ENCODE measurements at places on chromosomes 1 and 21. TPM values are rescaled to one million over a fixed set of nuclear protein-coding genes. Genes with fewer than 3 reads are reported as not detected.
A peak's percentile ranks its signal among the peaks of the same experiment; 100 is the strongest.

DNA sequence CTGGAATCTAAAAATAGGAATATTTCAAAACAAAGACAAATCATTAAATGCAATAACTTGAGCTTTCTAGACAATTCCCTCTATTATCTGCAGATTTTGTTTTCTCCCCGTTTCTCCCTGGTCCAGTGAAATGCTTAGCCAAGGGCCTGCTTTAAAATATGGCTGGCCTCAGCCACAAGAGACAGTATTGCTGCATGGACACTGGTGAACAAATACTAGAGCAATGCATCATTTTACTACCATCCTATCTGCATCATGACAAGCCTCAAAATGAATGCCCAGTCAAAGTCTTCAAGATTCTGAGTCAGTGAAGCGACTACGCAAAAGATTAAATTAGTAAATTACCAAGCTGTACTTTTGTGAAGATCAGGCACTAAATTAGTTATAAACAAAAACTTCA, 80.5 kb downstream of the ENAH start:
- no peaks in the 10 kb centered on the region for H3K27me3 ChIP-seq
- peaks cover 1% of the 10 kb centered on the region for H3K4me1 ChIP-seq
- H3K4me3 ChIP-seq = no peak overlapping the region

- no peak overlapping the region for H3K4me3 ChIP-seq
- peaks cover 16% of the 10 kb centered on the region for H3K4me1 ChIP-seq
- no peak for DNase-seq
- no peaks in the 10 kb centered on the region for H3K27me3 ChIP-seq
Observed at GRCh38 chr1:2406451-2407041, 5.8 kb downstream of the PEX10 start.

DNA sequence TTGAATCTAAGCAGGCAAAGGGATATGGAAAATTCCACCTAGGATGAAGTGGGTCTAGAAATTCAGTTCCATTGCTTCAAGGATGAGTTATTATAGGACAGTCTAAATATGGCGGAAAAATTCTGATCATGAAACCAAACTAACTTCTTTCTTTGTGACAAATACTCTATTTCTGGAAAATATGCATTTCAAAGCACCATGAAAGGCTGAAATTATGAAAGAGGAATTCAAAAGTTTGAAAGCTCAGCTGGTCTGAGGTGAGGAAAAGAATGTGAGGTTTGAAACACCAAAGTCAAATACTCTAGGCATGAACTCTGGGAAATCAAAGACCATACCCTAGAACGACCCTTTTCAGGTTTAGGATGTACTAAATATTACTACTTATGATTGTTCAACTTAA, 36.4 kb upstream of the COL11A1 start:
- DNase-seq = no peak
- no peak overlapping the region for H3K4me3 ChIP-seq
- H3K36me3 ChIP-seq = no peaks in the 10 kb centered on the region
- no peaks in the 10 kb centered on the region for H3K27me3 ChIP-seq
- H3K27ac ChIP-seq = no peak overlapping the region

GALNT2 gene
- 21.2 TPM for total RNA-seq

- H3K27ac ChIP-seq = no peak overlapping the region
- H3K4me1 ChIP-seq = no peaks in the 10 kb centered on the region
- no peaks in the 10 kb centered on the region for H3K36me3 ChIP-seq
- H3K4me3 ChIP-seq = no peak overlapping the region
Observed at GRCh38 chr1:87673748-87674147, 345.1 kb downstream of the LMO4 start.

- peaks cover 5% of the 10 kb centered on the region for H3K27me3 ChIP-seq
- H3K4me1 ChIP-seq = no peaks in the 10 kb centered on the region
- no peak for DNase-seq
- H3K36me3 ChIP-seq = no peaks in the 10 kb centered on the region
- no peak overlapping the region for H3K27ac ChIP-seq
Observed at GRCh38 chr1:157269656-157270375, 131.6 kb upstream of the ETV3 start.

ZNF672 gene
- total RNA-seq = 48.4 TPM

BRDT gene
- not detected for total RNA-seq

BTBD19 gene
- 4.5 TPM for total RNA-seq

GRCh38 chr1:52365071-52365745, 797 bp downstream of the CC2D1B start:
- DNase-seq = no peak
- H3K4me1 ChIP-seq = peaks cover 40% of the 10 kb centered on the region
- H3K4me3 ChIP-seq = peak overlapping the region; percentile 90
- H3K27ac ChIP-seq = peak overlapping the region; percentile 98

NTMT2 gene
- not detected for total RNA-seq

SLC45A3 gene
- 0.21 TPM for total RNA-seq

DNA sequence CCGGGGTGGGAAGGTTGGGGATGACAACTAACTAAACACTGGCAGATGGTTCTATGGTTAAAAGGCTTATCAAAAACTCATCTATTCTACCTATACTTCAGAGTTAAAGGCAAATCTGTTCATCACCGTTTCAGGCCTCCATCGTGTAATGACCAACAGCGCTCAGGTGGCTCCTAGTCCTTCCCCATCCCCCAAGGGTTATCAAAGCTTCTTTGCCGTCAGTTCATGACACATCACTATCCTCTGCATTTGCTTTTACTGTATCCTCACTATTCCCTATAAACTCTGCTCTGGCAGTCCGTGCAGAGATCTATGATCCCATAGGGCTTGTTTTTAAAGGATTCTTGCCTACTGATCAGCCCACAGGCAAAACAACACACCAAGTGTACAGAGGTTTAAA, 8.2 kb downstream of the HMGN1 start:
- peaks cover 41% of the 10 kb centered on the region for H3K36me3 ChIP-seq
- no peak overlapping the region for H3K4me3 ChIP-seq
- peaks cover 11% of the 10 kb centered on the region for H3K4me1 ChIP-seq
- DNase-seq = no peak
- no peak overlapping the region for H3K27ac ChIP-seq

IFFO2 gene
- total RNA-seq = 7.2 TPM

DNA sequence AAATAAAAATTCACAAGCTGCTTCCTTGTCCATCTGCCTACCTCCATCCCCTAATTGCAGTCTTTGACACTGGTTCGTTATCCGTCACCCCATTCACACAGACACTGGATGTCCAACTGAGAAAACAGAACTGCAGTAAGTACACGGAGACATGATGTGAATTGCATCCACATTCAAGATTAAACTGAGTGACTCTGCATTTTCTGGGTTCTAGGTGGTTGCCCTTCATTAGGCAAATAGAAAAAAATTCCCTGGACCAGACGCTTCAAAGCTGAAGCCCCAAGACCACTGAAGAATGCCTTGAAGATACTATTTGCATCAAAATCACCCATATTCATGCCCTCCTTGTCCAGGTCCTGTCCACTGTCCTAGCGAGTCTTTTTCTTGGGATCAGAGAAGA, 7.9 kb upstream of the ALG6 start:
- peaks cover 25% of the 10 kb centered on the region for H3K27me3 ChIP-seq
- no peak overlapping the region for H3K4me3 ChIP-seq
- no peaks in the 10 kb centered on the region for H3K36me3 ChIP-seq
- no peak for DNase-seq
- H3K27ac ChIP-seq = no peak overlapping the region

DNA sequence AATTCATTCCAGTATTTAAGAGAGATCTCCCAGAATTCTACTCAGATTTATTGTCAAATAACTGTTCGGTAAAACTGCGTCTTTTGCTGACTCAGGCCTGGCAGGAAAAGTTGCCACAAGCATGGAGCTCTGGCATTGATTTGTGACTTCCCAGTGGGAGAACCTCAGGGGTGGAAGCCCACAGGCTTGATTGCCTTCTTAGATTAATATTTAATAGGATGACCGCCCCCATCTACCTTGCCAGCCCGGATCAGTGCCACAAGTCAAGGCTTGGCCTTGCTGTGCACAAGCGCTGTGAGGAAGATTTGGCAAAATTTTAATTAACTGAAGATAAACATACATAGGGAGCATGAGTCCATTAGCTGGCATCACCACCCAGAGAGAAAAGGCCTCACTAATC, 93.5 kb downstream of the LRIG2 start:
- H3K27ac ChIP-seq = no peak overlapping the region
- no peaks in the 10 kb centered on the region for H3K36me3 ChIP-seq
- no peaks in the 10 kb centered on the region for H3K4me1 ChIP-seq
- H3K27me3 ChIP-seq = peaks cover 2% of the 10 kb centered on the region

GRCh38 chr1:8031176-8031785, 5.2 kb upstream of the ERRFI1 start:
- no peak for DNase-seq
- no peak overlapping the region for H3K4me3 ChIP-seq
- no peak overlapping the region for H3K27ac ChIP-seq
- H3K4me1 ChIP-seq = peaks cover 5% of the 10 kb centered on the region
- H3K36me3 ChIP-seq = no peaks in the 10 kb centered on the region

- H3K4me1 ChIP-seq = peaks cover 14% of the 10 kb centered on the region
- H3K4me3 ChIP-seq = no peak overlapping the region
- H3K27me3 ChIP-seq = peaks cover 35% of the 10 kb centered on the region
- H3K27ac ChIP-seq = no peak overlapping the region
Observed at GRCh38 chr1:32755810-32756159, 53.2 kb upstream of the SYNC start.

DNA sequence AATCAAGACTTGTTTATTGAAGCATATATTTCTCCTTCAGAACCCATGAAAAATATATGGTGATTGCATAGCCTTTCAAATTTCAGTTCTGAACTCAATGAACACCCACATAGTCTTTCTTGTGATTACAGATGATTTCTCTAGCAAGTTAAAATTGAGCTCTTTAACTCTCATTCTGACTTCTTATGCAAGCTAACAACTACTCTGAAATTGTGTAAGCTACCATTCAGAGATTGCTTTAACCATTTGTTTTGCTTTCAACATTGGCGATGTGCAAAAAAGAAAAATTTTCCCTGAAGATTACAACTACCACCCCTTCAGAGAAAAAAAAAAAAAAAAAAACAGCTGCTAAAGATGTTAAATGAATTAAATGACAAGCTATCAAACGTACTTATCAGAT, 193.9 kb downstream of the DAB1 start:
- no peak overlapping the region for H3K4me3 ChIP-seq
- no peaks in the 10 kb centered on the region for H3K27me3 ChIP-seq
- no peak overlapping the region for H3K27ac ChIP-seq
- no peaks in the 10 kb centered on the region for H3K4me1 ChIP-seq
- DNase-seq = no peak

GRCh38 chr1:99623554-99623953, 22.4 kb upstream of the PALMD start:
- no peak for DNase-seq
- H3K27me3 ChIP-seq = no peaks in the 10 kb centered on the region
- no peak overlapping the region for H3K27ac ChIP-seq
- no peak overlapping the region for H3K4me3 ChIP-seq
- no peaks in the 10 kb centered on the region for H3K36me3 ChIP-seq

DNA sequence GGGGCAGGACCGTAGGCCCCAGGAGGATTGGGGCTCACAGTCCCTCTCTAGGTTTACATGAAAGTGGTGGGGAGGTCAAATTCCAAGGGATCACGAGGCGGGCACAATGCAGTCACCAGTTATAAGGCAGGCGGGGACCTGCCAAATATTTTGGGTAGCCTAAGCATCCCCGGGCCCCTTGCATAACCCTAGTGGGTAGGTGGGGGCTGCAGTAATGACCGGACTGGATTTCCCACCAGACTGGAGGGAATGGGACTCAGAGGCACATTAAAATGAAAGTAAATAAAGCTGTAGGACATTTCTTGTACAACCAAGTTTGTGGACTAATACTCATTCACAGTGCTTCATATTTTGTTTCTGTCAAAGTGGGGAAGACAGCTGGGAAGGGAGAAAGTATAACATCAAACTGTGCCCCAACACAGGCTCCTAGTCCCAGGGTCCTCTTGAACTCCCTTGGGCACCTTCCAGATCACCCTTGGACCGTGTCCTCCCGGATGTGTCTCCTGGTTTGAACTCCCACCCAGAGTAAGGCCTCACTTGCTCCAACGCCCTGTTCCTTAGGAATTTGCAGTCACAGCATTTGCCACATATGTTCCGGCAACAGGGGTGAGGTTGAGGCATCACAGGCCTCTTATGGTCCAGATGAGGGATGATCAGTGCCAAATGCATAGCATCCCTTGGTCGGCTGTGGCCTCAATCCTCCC, 28.4 kb upstream of the KIAA0040 start:
- no peaks in the 10 kb centered on the region for H3K36me3 ChIP-seq
- H3K4me3 ChIP-seq = no peak overlapping the region
- H3K27me3 ChIP-seq = no peaks in the 10 kb centered on the region
- no peak for DNase-seq
- H3K4me1 ChIP-seq = peaks cover 14% of the 10 kb centered on the region

DNA sequence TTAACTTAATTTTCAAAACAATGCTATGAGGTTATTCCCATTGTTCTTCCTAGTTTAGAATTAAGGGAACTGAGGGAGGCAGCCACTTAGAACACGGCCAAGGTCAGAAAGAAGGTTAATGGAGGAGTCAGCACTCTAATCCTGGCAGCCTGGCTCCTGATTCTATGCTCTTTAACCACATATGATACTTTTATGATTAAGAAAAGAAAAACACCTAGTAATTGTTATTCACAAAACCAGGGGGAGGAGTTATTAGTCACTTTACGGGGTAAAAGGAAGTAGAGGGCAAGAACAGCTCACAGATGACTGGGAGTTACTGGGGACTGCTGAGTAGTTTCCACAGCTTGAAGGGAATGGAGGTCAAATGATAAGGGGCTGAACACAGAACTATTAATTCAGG, 38.6 kb downstream of the GADD45A start:
- no peaks in the 10 kb centered on the region for H3K36me3 ChIP-seq
- H3K27ac ChIP-seq = no peak overlapping the region
- DNase-seq = no peak
- no peak overlapping the region for H3K4me3 ChIP-seq

GRCh38 chr1:8239039-8239305, 78.9 kb upstream of the SLC45A1 start:
- H3K36me3 ChIP-seq = no peaks in the 10 kb centered on the region
- H3K4me1 ChIP-seq = peaks cover 7% of the 10 kb centered on the region
- peaks cover 5% of the 10 kb centered on the region for H3K27me3 ChIP-seq
- no peak overlapping the region for H3K27ac ChIP-seq
- DNase-seq = no peak

- H3K4me3 ChIP-seq = no peak overlapping the region
- H3K27ac ChIP-seq = no peak overlapping the region
- DNase-seq = no peak
- peaks cover 5% of the 10 kb centered on the region for H3K4me1 ChIP-seq
Observed at GRCh38 chr1:59026472-59026948, 242.7 kb upstream of the JUN start.

ROR1 gene
- not detected for total RNA-seq

UBE2U gene
- total RNA-seq = not detected

DPT gene
- total RNA-seq = not detected

NR1I3 gene
- not detected for total RNA-seq
